RPMI7951 (cell line): ENCODE measurements at places on chromosomes 16 and 17. TPM values are rescaled to one million over a fixed set of nuclear protein-coding genes. Genes with fewer than 3 reads are reported as not detected.

- DNase-seq: no peak
These were observed 73.8 kb upstream of the PLCG2 start for GRCh38 chr16:81705261-81705660.

DNA sequence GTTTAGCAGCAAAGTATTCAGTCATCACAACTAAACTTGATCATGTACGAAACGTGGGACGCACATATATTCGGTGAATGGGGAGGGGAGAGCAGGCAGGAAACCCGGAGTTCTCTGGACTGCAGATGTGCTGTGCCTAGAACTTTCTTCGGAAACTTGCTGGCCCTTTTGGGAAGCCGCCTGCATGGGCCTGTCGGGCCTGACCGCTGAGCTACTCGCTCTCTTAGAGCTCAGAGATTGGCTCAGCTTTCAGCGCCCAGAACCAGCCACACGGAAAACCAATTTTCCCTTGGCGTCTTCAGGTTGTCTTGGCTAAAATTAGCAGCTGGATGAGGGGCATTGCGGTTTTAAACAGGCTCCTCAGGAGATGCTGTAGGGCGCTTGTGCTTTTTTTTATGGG is 38.1 kb downstream of the ZDHHC7 start:
- no peak for DNase-seq

Gene CACNG1
- not detected in 2 replicates for total RNA-seq

Gene UNC45B
- total RNA-seq: not detected in 2 replicates

DNA sequence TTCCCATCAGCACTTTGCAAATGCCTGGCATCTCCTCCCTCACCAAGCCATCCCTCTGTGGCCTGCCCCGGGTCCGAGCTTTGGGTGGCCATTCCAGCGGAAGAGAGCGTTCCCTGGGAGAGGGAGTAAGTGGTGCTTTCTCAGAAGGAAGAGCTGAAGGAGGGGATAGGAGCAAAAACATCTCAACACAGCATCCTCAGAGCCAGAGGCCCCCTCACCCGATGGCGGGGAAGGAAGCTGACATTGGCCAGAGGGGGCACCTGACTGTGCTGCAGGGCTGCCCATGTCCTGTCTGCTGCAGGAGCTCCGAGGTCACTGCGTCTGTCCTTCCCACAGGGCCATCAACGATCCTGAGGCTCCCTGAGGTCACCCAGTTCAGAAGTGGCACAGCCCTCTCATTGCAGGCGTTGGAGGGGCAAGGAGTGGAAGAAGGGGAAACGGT is 427 bp upstream of the TLCD3B start:
- DNase-seq: no peak

DNA sequence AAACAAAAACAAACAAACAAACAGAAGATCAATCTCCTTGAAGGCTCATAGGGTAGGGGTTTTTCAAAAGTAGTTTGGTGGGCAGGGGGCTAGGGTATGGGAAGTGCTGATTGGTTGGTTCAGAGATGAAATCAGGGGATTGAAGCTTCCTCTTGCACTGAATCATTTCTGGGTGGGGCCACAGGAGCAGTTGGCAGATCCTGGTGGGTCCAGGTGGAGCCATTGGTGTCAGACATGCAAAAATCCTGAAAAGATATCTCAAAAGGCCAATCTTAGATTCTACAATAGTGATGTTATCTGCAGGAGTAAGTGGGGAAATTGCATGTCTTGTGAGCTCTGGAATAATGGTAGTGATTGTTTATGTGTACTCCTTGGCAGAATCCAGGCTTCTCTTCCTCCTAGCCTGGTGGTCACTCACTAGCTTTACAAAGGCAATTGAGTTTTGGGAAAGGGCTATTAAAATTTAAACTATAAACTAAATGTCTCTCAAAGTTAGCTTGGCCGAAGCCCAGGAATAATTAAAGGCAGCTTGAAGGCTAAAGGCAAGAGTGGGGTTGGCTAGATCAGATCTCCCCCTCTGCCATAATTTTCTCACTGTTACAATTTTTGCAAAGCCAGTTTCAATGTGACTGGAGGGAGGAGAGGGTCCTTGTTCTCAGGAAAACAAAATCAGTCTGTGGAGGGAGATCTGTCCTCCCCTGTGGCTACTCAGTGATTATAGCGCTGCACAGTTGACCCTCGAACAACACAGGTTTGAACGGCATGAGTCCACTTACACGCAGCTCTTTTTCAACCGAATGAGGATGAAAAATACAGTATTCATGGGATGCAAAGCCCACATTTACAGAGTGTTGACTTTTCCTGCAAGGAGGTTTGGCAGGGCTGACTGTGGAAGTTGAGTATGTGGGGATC is 45.2 kb downstream of the RNF112 start:
- DNase-seq: no peak

- DNase-seq: no peak
These were observed 19.5 kb downstream of the HLF start for GRCh38 chr17:55284001-55284884.

Gene CES2
- 19.2 and 21.3 TPM in 2 replicates for total RNA-seq

Gene HLF
- 0.24 and 0.39 TPM in 2 replicates for total RNA-seq

GRCh38 chr16:85258629-85259028 is 146.4 kb upstream of the CIBAR2 start:
- DNase-seq: no peak

Gene TBC1D26
- total RNA-seq: not detected in 2 replicates

- DNase-seq: no peak
These were observed 11.5 kb downstream of the PRPF8 start for GRCh38 chr17:1673041-1673785.

GRCh38 chr17:36999471-36999870 is 50.7 kb downstream of the AATF start:
- DNase-seq: no peak

GRCh38 chr17:17893801-17894644 is 57.2 kb upstream of the SREBF1 start:
- no peak for DNase-seq

Gene ADAM11
- 0.10 and 0.12 TPM in 2 replicates for total RNA-seq

GRCh38 chr16:53732296-53732929 is 28.5 kb downstream of the FTO start:
- DNase-seq: no peak

GRCh38 chr16:69941251-69942098 is 9.7 kb upstream of the CLEC18A start:
- DNase-seq: no peak

Gene SLFN14
- total RNA-seq: not detected in 2 replicates

DNA sequence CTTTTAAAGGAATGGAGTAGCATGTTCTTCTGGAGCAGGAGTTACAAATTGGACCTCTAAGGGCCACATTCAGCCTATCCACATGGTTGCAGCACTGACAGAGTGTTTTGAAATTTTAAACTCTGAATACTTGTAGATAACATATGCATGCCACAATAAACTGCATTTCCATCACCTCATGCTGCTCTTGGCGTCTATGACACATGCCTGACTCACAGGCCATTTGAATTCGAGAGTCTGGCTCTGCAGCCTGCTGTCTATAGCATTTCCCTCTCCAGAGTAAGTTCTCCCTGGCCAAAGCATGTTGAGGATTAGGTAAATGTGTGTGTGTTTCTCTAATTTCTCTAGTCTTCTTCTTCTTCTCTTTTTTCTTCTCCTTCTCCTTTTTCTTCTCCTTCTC is 28.7 kb upstream of the MYOCD start:
- DNase-seq: peak; percentile 82

- no peak for DNase-seq
These were observed 9.6 kb downstream of the ABCA10 start for GRCh38 chr17:69218986-69219385.

- DNase-seq: peak; percentile 54
These were observed at the start of gene BCO1 for GRCh38 chr16:81238296-81239011. BCO1 (plus strand) TSS chr16:81238689; CDS start chr16:81238909, 220 bp downstream.

Gene CSH1
- not detected in 2 replicates for total RNA-seq

DNA sequence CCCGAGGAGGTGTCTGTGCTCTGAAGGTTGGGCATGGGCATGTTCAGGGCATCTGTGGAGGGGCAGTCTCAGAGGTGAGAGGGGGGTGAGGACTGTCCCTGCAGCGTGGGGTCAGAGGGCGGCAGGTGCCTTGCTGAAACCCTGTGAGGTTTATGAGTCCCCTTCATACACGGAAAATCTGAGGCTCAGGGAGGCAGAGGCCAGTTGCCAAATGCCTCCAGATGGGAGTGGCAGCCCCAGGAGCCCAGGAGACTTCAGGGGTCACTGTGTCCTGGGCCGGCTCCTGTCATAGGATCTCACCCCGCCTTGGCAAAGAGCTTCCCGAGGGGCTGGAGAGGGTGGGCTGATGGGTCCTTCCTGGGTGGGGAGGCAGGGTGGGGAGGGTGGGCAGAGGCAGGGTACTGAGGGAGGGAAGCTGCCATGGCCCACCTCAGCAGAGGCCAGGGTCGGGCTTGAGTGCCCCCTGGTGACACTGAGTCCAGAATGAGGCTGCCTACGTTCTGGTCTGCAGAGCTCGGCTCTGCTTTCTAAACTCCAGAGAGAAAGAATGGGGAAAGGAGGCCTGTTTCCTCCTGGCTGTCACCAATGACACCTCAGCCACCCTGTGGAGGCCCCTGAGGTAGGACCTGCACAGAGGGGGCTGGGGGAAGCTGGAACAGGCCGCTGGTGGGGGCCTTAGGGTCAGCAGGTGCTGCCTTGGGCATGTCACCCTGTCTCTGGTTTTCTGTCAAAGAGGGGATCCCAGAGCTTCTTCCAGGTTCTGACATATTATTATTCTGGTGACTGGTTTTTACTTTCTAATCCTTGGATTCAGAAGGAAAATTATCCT is 1.1 kb downstream of the LGALS9 start:
- no peak for DNase-seq

Gene AOC3
- 0.10 TPM in 1 of 2 replicates, not detected in the other for total RNA-seq
